ENCODE measurements at places on chromosomes 1 and 21.
A peak's percentile ranks its signal among the peaks of the same experiment; 100 is the strongest.

DNA sequence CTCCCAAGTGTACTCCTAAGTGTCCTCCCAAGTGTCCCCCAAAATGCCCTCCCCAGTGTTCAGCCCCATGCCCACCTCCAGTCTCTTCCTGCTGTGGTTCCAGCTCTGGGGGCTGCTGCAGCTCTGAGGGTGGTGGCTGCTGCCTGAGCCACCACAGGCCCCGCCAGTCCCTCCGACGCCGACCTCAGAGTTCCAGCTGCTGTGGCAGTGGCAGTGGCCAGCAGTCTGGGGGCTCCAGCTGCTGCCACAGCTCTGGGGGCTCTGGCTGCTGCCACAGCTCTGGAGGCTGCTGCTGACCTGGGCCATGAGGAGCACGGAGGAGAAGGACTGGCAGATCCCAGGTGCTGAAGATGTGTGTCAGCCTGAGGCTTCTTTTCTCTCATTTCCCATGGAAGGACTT lies 993 bp downstream of the LCE5A start:
- DNase-seq, result no peak

GRCh38 chr1:9293241-9293532 lies 493 bp downstream of the SPSB1 start:
- no peak for DNase-seq

DNA sequence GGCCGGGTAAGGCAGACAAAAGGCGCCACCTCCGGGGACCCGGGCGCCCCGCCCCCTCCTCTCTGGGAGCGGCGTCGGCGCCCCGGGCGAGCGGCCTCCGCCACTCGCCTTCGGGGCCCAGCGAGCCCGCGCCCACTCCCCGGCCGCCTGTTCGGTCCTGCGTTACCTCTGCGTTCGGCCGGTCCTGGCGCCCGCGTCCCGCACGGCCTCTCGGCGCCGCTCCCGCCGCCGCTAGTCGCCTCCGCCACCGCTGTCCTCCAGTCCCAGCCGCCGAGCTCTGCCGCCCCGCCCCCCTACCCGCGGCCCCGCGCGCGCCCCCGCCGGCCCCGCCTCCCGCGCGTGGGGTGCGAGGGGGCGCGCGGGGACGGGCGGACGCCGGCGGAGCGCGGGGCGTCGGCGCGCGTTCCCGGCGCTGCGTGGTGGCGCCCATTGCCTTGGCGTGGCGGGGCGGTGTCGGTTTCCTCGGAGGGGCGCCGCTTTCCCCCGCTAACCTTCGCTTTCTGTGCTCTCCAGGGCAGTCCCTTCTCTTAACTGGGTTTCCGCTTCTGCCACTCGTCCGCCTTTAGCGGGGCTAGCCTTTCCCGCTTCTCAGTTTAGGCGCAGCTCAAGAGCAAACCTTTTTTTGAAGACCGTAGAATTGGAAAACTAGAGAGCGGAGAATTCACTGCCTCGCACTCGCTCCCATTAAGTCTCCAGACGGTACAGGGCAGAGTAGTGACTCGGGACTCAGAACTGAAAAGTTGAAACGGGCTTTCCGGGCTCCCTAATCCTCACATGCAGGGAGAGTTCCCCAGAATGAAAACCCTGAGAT lies at the start of gene HP1BP3:
HP1BP3 (minus strand) TSS at position 279 of the 811 bp plus-strand sequence. CDS start 6,867 bp downstream, outside the sequence.
- peak; percentile 51 for DNase-seq

DNA sequence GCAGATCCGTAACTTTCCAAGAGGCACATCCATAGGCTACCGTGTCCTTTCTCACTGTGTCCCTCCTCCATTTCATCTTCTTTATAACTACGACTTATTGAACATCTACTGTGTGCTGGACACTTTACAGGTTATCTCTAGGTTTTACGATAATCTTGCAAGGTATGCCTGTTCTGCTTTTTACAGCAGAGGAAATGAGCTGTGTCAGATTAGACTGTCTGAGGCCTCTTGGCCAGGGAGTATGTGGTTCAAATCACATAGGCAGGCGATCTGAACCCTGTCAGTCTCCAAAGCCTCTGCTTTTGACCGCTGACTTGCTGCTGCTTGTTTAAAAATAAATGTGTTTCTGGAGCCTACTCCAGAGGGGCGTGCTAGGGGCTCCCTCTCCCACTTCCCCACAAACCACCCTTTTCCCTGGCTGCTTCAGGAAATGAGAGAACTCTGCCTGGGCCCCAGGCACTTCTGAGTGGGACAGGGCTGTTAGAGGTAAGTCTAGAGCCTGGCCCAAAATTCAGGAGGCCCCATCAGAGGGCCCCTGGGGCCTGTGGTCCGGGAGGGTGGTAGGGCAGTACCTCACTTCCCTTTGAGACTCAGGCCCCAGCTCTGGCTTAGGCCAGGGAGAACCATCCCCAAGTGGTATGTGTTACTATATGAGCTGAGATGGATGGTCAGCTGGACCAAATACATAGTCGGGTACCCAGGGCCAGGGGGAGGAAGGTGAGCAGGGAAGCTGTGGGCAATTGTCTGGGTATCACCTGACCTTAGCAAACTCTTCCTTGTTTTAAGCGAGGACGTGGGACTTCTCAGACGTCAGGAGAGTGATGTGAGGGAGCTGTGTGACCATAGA lies 4.4 kb downstream of the PSEN2 start:
- no peak for DNase-seq

DNA sequence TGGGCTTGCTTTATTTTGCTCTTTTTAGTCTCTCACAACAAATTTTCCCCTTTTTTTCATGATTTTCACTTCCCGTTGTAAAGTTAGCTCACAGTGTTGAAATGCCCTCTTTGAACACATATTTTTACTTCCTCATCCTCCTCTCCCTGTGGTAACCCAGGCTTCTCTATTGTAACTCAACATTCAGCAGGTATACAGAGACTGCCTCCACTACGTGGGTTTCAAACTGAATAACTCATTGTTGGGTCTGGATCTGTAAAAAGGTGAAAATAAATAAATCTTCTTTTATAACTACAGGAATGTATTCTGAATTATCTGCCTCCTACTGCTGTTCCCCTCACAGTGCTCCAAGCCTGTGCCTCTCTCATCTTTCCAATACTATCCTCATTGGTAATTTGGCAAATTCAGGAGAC lies 166.4 kb downstream of the RUNX1 start:
- DNase-seq, result no peak

- no peak for DNase-seq
These were observed 21.0 kb downstream of the CD160 start for GRCh38 chr1:145740269-145740668.

GRCh38 chr1:153545067-153546055 lies at the start of gene S100A4:
Gene S100A4, minus strand, starts transcription at chr1:153545806. Its CDS starts 1,012 bp downstream, at chr1:153544794.
- DNase-seq, result peak; percentile 36

DNA sequence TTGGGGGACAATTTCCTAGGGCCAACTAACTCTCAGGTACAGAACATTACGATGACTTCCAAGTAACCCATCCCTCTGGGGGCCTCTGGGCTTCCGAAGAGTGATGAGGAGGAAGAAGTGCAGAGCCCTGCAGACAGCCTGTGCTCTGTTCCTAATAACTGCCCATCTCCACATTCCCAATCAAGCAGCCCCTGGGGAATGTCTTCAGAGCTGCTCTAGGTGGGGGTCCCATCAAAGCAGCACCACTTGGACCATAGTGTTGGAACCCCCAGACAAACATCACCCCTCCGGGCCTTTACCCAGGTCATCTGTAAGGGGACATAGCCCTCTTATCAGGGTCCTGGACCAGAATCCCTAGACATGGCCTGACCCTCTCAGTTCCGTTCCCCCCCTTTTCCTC lies 357.3 kb downstream of the NPHP4 start:
- DNase-seq, result no peak

- no peak for DNase-seq
These were observed 238.4 kb downstream of the GPR52 start for GRCh38 chr1:174686213-174686612.

- DNase-seq, result peak; percentile 50
These were observed 202.0 kb downstream of the USH2A start for GRCh38 chr1:216221260-216221700.

DNA sequence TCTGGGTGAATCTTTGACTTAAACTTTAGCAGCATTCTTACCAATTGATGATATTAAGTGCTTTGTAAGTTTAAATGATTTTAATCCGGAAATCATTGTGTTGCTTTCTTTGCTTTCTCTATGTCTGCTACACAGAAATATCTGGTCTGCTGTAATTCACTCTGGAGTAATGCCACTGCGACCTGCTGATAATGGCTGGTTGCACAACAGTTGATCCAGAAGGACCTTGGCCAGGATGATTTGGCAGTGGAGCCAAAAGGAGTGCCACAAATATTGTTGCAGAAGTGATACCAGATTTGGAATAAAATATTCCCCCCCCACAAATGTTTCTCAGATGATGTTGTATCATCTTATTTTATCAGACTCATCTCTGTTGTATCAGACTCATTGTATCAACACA lies 2063.9 kb downstream of the MRPL39 start:
- no peak for DNase-seq

- no peak for DNase-seq
These were observed 141.1 kb downstream of the TLR5 start for GRCh38 chr1:223001653-223002634.

GRCh38 chr1:207810173-207810572 lies 58.3 kb downstream of the CD46 start:
- DNase-seq, result no peak

DNA sequence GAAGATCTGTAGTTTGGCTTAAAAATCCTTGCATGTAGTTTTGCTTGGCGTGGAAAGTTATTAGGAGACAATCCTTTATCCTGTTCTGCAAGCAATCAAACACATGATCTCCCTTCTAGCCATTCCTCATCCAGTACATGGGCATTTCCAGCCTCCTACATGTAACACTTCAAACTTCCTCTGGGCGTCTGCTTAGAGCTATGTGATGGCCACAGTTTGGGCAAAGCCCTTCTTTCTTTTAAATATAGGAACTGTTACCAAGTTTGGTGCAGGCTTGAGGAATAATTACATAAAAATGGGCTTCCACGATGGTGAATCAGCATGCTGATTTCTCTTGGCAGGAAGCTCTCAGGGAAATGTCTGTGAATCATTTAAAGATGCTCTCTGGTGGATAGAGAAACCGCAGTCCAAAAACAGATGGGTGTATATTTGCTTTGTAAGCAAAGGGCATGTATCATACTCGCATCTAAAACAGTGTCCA lies 176.9 kb upstream of the FMN2 start:
- no peak for DNase-seq

DNA sequence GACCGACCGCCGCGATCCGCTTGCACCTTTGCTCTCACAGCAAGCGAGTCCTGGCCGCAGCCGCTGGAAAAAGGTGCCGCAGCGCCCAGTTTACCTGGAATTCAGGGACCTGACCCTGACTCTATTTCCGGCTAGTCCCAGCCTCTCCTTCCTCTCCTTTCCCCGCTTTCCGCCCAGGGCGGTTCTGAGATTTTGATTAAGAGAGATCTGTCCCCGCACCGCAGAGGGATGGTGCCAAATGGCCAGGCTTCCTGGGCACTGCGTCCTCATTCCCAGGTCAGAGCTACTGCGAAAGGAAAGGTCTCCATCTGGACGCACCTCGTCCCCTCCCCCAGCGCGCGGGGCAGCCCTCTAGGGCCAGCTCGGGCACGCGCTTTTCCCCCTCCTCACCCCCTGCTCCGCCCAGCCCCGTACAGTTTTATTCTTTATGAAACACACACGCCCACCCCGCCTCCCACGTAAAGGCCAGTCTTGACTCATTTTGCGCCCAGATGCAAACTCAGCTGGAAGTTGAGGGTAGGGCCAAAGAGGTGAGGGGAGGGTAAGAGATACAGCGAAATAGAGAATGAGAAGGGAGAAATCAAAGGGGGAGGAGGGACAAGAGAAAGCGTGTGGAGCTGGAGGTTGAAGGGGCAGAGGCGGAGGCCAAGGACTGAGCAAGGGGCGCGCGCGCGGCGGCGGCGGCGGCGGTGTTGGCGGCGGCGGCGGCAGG lies 411.8 kb upstream of the ESRRG start:
- DNase-seq, result no peak

DNA sequence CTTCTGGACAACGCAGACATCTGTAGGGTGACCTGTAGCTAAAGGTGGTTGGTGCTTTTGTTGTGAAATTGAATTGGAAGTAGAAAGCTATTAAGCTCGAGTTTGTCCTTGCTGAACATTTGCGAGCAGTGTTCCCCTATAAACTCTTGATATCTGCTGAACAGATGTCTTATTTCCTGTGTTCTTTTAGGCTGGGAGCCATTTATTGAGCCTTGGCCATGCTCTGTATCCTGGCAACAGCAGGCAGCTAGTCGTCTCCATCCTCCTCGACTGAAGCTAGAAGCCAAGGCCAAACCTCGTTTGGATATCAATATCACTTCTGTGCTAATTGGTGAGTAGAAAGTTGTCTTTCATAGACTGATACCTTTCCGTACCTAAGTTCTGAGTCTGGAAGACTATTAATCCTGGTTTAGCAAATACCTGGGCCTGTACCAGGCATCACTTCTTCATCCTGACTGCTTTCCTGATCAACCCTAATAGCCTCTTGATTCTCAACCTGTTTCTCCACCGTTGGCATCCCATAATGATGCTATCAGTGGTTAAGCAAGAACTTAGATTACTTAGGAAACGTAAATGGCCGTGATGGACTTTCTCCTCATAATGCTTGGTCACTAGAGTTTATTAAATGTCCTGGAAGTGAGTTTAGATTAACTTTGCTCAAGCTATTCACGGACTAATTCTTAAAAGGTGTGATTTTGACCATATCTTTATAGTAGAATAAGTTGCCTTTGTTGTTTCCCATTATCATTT lies 103.4 kb downstream of the VPS13D start:
- DNase-seq, result no peak

DNA sequence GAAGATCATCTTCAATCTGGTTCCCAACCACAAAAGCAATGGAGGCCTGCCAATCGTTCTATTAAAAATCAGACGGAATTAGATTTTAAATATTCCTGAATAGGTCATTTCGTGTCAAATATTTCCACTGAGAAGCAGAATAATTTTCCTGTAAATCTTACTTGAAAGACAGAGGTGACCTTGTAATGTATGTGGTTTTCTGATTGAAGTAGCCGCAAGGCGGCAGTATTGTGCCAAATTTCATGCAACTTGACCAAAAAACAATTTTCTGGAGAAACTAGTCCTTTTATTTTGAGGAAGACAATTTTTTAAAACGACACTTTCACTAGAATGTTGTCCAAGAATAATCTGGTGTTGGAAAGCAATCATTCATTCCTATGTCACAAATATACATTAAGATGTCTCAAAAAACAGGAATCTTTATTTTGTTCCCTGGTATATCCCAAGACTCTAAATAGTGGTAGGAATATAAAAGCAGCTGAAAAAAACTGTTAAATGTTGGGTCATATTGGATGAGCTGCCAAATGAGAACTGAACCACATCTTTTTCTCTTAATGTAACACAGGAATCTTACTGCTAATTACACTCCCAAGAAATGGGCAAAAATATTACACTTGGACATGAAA lies 33.6 kb downstream of the SPAG17 start:
- DNase-seq, result peak; percentile 1

- no peak for DNase-seq
These were observed 8.2 kb upstream of the LAPTM5 start for GRCh38 chr1:30765556-30766434.

DNA sequence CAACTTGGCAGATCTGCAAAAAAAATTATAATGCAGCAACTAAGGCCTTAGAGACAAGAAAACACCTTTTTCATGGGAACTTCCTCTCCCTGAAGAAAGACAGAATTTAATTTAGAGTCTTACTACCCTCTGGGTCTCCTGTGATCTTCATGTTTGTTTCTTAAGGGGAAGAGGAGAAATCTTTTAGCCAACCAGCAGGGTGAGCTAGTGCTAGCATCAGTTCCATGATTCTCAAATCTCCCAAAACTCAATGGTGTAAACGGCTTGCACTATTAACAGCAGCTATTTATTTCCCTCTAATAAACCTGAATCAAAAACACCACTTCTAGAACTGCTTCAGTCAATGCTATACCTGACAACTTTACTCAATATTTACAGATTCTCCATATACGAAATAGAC lies 3.8 kb downstream of the ZNF644 start:
- DNase-seq, result no peak

Measured in occipital lobe (tissue), 3 donors.